ENCODE measurements at places on chromosomes 6 and 20. TPM values are rescaled to one million over a fixed set of nuclear protein-coding genes. Genes with fewer than 3 reads are reported as not detected.

The WFDC5 gene
- not detected for total RNA-seq

The WFDC10B gene
- total RNA-seq = not detected

The HDGFL1 gene
- total RNA-seq = not detected

The HEY2 gene
- 2.3 TPM for total RNA-seq

The VGLL2 gene
- not detected for total RNA-seq

The TGM3 gene
- total RNA-seq = 0.83 TPM

- DNase-seq = no peak
Measured at GRCh38 chr6:42041481-42042053, 8.8 kb upstream of the TAF8 start.

- DNase-seq = no peak
Measured at GRCh38 chr20:23343590-23343989, 7.0 kb upstream of the NXT1 start.

DNA sequence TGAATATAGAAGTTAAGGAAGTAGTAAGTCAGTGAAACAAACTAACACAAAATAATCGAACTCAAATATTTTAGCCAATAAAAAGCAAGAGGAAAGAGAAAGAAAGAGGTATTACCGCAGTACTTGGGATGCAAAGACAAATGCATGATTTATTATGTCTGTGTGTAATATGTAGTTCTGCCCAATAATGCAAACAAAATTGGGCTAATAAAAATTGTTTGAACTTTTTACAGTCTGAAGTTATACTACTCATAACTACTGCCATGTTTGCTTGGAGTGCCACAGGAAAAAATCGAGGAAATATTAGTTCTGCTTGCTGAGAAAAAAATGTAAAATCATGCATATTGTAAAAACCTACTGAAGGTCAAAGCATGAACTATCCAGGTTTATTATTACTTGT is 360.3 kb upstream of the KCNQ5 start:
- DNase-seq = no peak

DNA sequence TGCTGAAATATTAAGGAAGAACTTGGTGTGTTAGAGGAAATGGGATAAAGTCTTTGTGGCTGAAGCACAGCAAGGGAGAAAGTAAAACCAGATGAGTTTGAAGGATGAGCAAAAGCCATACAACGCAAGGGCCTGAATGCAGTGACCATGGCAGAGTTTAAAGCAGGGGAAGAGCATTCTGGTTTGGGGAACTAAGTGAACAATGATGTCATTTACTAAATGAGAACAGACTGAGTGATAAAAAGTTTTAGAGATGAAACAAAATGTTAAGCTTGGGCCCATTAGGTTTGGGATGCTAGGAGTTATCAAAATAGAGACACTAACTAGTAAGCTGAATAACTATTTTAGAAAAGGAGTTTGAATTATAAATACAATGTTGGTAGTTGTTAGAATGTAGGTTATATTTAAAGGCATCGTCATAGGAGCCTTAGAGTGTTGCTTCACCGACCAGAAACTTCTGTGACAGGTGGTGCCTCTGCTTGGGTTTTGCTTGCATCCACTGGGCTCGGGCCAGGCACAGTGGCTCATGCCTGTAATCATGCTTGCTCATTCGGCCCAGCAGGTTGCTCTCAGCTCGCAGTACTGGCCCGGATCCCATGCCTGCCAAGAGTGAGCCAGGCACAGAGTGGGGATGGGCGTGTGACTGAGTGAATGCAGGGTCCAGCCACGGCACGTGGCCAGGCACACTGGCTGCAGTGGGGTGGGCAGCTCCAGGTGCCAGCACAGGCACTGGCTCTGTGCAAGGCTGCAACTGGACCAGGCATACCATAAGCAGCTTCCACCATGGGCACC is 37.4 kb upstream of the OPRM1 start:
- no peak for DNase-seq

DNA sequence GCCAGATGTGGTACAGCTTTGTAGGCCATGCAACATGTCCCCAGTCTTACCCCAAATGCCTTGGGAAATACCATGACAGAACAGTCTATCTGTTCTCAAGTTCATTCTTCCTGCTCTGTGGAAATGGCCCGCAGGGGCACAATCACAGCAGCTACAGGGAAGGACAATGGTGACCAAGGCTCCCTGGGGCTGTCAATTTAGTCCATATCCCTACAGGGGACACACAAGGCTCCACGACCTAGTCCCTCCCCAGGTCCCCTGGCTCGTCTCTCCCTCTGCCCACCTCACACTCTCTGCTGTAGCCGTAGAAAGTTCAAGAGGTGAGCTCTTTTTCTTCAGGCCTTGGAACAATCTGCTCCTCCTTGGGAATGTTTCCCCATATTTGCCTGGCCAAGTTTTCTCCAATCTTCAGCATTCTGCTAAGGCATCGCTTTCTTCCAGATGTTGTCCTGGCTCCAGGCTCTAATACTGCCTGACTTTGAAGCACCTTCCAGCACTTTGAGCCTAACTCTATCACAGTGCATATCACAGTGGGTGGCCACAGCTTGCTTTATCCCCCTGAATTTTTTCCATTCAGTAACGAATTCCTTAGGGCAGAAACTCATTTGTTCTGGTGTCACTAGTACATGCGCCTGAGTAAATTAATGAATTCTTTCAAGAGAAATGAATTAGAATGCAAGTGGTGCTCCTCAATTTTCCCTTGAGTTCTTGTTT is 92.6 kb downstream of the MAP3K7 start:
- DNase-seq = no peak

DNA sequence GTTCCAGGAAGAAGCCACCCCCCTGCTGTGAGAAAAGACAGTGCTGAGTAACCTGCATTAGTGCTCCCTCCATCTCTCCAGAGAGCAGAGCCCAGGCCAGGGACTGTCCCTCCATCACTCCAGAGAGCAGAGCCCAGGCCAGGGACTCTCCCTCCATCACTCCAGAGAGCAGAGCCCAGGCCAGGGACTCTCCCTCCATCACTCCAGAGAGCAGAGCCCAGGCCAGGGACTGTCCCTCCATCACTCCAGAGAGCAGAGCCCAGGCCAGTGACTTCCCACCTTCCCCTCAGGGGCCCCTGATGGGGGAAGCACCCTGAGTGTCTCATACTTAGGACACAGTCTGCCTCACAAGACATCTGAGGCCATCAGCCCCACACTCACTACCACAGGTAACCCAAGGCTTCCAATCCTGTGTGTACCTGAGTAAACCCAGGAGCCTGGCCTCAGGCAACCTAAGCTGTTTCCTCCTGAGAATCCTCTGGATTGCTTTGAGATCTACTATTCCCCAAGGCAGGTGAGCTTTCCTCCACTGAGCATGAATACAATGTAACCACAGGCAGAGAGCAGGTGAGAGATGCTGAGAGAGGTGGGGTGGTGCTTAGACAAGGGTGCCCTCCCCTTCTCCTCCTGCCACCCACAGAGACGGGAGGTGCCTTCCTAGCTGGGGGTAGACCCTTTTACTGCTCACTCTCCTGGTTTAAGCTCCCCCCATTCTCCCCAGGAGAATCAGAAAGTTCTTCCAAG is 4.9 kb downstream of the TBXT start:
- DNase-seq = no peak

DNA sequence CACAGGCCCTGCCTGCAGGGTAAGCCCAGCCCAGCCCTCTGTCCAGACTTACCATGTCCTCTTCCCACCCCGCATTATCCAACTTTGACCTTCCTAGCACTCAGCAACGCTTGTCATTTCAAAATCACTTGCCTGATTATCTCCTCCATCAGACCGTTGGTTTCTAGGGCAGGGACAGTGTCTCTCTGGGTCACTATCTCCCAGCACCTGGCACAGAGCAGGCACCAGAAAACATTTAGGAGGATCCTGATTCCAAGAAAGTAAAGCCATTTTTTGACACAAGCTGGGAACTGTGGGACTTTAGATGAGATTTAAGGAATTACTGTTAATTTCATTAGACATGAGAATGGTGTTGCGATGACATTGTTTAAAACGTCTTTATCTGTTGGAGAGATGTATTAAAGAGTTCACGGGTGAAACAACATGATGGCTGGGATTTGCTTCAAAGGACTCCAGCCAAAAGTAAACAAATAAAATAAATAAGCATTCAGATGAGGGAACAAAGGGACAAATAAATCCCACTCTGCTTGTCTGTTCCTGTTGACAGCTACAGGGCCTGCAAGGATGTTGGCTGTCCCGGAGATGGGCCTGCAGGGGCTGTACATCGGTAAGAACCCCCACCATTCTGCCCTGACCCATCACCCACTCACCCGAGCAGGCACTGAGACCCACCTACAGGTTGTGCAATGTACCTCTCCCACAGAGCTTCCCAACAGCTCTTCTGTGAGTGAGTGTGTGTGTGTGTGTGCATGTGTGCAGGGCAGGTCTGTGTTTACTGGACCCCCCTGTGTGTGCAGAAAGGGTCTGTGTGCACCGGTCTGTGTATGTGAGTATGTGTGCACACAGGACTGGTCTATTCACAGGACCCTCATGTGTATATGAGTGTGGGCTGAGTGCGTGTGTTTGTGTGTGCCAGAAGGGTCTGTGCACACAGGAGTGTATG is 5.9 kb downstream of the HSPA12B start:
- DNase-seq = no peak

- no peak for DNase-seq
Measured at GRCh38 chr6:34982424-34982852, 93.4 kb downstream of the ANKS1A start.

DNA sequence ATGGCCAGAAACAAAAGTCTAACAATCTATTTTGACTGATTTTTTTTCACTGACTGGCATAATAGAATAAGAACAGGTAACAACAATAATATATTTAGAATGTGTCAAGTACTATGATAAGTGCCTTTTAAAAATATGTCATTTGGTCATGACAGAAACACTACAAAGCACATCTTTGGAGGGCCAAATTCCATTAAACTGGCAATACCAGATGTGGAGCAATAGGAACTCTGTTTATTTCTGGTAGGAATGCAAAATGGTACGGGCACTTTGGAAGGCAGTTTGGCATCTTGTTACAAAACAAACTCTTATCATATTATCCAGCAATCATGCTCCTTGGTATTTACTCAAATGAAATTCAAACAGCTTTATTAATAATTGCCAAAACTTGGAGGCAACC is 39.3 kb downstream of the TENT5A start:
- no peak for DNase-seq

GRCh38 chr6:99810942-99811620 is 182.9 kb downstream of the MCHR2 start:
- DNase-seq = no peak

DNA sequence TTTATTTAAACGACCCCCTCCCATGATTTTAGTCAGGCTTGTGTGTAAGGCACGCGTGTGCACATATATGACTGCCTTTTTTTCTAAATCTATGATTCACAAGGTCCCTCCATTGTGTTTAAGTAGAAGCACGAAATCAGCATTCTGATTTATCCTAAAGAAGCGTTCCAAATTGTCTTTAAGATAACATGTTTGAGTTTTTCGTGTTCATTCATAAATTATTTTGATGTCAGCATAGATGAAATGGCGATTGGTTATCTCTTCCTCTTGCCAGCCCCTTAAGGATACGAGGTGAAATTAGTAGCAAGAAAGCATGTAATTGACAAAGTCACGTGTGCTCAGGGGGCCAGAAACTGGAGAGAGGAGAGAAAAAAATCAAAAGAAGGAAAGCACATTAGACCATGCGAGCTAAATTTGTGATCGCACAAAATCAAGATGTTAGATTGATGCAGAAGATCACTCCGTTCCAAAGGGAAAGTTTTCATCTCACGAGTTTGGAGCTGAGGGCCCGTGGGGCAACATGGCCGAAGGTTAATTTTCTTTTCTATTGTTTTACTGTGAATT is at the start of gene LIN28B:
Gene LIN28B (plus strand): TSS at position 377 of the 564 bp plus-strand sequence. CDS start 144 bp downstream, at position 521.
- DNase-seq = no peak

DNA sequence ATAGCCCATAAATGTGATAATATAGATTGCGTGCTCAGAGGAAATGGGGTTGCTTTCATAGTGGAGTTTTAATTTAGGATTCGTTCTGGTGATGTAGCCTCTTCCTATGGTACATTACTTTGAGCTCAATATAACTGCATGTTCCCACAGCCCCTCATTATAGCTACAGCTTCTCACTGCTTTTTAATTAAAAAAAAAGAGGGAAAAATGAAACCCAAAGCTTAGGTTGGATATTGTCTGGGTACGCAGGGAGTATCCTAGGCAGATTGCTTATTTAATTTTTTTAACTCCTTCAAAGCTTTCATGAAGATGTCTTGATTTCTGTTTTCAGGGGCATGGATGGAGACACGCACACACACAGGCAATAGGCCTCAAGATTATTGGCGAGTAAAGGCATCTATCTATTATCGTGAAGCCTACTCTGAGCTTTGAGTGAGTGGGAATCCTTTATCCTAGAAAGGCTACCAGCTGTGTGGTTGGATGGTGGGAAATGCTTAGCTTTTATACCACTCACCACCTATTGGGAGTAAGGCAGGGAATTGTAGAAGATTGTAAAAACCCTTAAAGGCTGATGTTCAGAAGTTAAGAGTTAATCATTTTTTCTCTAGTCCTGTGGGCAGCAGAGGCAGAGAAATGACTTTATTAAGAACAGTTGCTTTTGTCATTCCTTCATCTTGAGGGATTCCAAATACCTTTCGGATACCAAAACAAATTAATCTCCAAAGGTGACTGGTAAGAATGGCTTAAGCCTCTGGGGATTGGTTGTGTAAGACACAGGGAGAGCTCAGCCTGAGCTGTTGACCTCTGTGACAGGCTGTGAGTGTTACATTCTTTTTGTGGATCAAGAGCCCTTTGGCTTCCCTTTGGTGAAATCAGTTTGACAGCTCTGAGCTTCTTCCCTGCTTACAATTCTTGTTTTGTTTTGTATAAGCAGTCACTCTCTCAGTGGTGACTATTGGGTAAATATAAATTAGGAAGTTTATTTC is 33.4 kb downstream of the CTNNBL1 start:
- no peak for DNase-seq

DNA sequence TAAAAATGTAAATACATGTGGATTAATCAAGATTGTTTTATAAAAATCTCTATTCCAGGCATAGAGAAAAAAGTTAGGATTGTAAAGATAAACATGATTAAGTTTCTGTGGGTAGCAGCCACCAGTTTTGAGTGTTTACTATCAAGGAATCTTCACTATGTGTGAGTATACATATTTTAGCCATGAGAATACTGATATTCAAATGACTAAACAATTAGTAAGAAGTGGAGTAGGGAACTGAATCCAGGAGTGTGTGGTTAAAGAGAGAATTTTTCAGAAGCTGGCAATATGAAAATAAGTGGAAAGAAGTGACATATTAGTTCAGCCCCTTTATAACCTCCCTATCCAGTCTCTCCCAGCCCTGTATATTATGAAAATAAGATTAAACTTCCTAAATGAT is 10.3 kb downstream of the ELOVL2 start:
- no peak for DNase-seq

DNA sequence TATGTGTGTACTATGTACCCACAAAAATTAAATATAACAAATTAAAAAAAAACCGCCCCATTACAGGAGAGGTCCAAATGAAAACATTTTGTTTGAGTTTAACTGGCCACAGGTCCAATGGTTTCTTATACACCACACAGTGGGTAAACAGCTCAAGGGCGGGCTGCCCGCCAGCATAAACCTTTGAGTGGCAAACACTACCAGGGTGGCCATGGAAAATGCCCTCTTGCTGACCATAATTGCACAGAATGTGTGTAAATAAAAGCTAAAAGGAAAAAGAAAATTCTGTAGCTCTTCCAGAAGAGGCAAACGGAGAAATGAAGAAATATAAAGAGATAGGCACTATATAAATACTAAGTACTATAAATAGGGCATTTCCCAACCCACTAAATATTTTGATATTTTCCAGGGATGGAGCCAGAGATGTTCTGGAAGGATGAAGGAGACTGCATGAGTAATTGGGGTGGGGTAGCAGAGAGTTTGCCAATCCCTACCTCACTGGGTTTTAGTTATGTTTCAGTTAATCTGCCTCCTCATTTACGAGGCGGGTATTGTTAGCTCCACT is 1.1 kb upstream of the CDC5L start:
- DNase-seq = no peak

GRCh38 chr20:8209061-8209460 is 77.0 kb downstream of the PLCB1 start:
- DNase-seq = no peak
